ENCODE measurements at places on chromosomes 13 and 19. TPM values are rescaled to one million over a fixed set of nuclear protein-coding genes. Genes with fewer than 3 reads are reported as not detected.

- peak; percentile 10 for DNase-seq
Observed at GRCh38 chr13:113653264-113654174, 4.5 kb downstream of the ATP4B start.

DNA sequence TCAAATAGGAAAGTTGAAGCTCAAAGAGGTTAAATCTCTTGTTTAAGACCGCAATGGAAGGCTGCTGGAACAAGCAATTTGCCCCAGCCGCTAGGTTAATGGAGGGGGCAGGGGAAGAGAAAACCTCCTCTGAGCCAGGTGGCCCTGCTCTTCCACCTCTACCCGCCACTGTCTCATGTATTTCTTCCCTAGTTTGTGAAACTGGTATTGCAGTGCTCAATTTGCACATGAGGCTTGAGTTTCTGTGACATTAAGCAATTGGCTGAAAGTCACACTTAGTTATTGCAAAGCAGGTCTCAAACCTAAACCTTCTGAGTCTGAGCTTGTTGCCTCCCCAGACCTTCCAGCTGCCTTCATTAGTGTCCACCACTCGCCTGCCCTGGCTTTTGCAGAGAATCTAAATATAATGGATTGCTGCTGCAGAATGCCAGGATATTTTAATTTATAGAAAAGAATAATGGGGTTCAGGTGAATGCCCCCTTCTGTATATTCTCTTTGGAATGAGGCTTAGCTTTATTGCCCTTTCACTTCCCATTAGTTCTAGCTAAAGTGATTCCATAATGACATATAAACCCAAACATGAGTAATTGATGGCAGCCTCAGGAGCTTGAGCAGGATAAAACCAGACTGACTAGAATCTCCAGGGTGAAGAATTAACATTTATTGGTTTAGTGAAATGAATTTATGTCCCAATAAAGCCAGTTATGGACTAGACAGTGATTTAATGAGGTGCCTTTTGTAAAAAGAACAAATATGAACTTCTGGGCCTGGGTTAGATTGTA is 27.0 kb upstream of the OLFM4 start:
- no peak for DNase-seq

ZNF534 gene
- 0.33 TPM for total RNA-seq

CALR3 gene
- not detected for total RNA-seq

ZNF329 gene
- total RNA-seq: 9.0 TPM

- DNase-seq: no peak
Observed at GRCh38 chr19:12706332-12706718, 9.9 kb upstream of the FBXW9 start.

- DNase-seq: no peak
Observed at GRCh38 chr19:8446061-8446709, 1.4 kb downstream of the HNRNPM start.

CPB2 gene
- not detected for total RNA-seq

- DNase-seq: no peak
Observed at GRCh38 chr19:3146677-3147100, 10.9 kb downstream of the GNA15 start.

GRCh38 chr19:17989425-17990094 is 18.4 kb upstream of the ARRDC2 start:
- DNase-seq: no peak

- DNase-seq: no peak
Observed at GRCh38 chr13:37886879-37887278, 17.3 kb upstream of the TRPC4 start.

PRR36 gene
- 0.02 TPM for total RNA-seq

- DNase-seq: peak; percentile 60
Observed at GRCh38 chr19:13051557-13052165, 51.0 kb downstream of the LYL1 start.

CADM4 gene
- 1.5 TPM for total RNA-seq

ZNF837 gene
- total RNA-seq: 0.08 TPM

ATP4A gene
- total RNA-seq: not detected
